EL (cell line): ENCODE measurements at places on chromosomes 6 and 20.

DNA sequence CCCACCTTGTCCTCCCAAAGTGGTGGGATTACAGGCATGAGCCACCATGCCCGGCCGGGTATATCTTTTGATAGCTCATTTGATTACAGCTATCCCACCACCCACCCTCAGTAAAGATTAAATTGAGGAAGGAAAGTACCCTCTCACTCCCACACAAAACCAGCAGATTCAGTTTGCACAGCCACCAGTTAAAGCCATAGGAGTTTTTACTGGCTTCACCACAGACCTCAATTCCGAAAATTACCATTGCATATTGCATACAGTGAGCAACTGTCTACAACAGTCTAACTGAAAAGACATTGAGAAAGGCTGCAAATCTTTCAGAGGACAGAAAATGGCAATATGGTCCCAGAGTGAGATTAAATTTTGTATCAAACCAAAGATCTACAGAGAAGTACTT is 34.9 kb downstream of the ESF1 start:
- DNase-seq = no peak

- no peak for DNase-seq
Observed at GRCh38 chr20:41011551-41012067, 17.0 kb upstream of the TOP1 start.

GRCh38 chr20:31968291-31969126 is 558 bp downstream of the XKR7 start:
- DNase-seq = peak; percentile 61

DNA sequence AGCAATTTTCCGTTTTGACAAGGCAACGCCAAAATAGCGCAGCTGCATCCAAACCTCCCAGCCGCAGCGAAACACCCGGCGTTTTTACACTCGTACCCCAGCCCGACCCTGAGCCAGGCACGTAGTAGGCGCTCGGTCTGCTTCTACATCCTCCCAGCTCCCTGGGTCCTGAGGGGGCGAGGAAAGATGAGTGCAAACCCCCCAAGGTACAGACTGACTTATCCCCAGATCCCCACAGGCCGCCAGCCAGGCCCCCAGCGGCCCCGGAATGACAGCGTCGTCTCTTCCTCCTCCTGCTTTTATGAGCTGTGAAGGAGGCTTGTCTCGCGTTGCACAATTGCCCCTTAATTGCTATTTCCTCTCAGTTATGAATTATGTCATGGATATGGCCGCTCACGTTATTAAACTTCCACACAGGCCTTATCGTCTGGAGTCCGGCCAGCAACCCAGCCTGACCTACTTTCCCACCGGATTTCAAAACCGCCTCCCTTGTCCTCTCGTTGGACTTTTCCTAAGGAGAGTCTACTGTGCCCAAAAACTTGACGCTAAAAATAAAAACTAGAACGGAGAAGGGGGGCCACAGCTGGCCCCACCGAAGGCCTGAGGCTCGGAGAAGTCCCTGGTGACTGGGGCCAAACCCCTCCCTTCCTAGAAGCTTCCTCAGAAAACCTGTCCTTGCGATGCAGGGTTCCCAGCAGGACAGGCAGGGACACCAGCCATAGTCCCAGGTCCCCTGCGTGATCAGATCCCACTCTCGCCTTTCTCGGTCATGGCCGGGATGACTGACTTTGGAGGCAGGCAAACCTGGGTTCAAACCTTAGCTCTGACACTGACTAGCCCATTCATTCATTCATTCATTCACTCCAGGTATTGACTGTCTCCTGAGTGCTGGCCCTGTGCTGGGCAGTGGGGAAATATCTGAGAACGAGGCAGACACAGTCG is 130.9 kb upstream of the PTPN1 start:
- DNase-seq = peak; percentile 92

- no peak for DNase-seq
Observed at GRCh38 chr6:89252907-89253306, 35.7 kb upstream of the GABRR1 start.

DNA sequence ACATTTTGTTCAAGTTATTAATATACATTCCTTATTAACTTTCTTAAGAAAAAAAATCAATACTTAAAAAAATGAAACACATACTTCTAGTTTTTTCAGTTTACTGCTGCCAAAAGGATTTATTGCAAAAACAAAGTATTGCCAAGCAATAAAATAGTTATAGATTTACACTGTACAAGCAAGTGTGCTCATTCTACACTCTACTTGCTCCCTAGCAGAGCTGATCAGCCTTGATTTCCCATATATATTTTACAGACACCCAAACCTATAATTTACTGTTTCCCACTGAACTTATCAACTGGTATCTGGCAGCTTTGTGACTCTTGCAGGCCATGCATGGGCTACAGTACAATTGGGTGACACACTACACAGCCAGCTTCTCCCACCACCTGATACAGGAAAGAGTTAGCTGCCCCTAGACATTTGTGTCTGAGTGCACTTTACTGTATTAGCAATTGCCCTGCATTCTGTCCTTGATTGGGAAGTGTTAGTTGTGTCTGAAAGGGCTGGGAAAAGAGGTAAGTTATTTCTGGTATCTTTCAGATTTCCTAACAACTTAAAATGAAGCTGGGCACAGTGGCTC is 156.0 kb upstream of the BEND3 start:
- no peak for DNase-seq

DNA sequence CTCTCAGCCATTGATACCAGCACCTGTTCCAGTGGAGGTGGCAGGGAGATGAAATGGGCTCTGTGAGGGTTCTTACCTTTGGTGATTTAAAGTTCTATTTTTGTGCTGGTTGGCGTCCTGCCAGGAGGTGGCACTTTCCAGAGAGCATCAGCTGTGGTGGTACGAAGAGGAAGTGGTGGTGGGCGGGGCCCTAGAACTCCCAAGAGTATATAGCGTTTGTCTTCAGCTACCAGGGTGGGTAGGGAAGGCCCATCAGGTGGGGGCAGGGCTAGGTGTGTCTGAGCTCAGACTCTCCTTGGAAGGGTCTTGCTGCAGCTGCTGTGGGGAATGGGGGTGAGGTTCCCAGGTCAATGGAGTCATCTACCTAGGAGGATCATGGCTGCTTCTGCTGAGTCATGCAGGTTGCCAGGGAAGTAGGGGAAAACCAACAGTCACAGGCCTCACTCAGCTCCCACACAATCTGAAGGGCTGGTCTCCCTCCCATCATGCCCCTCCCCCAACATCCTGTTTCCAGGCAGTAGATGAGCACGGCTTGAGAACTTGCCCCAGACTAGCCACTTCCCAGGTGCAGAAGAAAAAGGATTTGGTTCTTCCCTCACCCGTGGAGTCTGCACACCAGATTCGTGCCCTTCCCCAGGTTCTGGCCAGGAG is 46.6 kb downstream of the MOXD1 start:
- peak; percentile 6 for DNase-seq

DNA sequence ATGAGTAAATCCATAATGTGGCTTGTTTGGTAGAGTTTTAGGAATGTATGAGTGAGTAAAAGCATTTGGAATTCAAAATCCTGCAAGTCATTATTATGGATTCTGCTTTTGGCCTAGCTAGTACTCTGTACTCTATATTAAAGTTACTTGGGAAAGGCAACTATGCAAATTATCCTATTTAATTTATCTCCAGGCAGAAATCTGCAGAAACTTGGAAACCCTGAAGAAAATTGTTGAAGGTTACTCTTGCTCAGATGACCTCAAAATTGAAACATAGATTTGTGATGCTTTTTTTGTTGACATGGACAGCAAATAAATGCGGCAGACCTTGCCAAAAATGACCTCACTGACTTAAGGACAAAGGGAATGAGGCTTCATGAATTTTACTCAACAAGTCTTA is 477.1 kb upstream of the EYS start:
- no peak for DNase-seq

- DNase-seq = peak; percentile 13
Observed at GRCh38 chr6:107075951-107076381, 39.3 kb downstream of the BEND3 start.
